IMR-90 (cell line): ENCODE measurements at places on chromosomes 16 and 17. TPM values are rescaled to one million over a fixed set of nuclear protein-coding genes. Genes with fewer than 3 reads are reported as not detected.
A peak's percentile ranks its signal among the peaks of the same experiment; 100 is the strongest.

The RHBDL3 gene
- polyA plus RNA-seq: 0.09 and 0.11 TPM in 2 replicates

The MMP25 gene
- 0.07 TPM in 2 replicates for polyA plus RNA-seq

DNA sequence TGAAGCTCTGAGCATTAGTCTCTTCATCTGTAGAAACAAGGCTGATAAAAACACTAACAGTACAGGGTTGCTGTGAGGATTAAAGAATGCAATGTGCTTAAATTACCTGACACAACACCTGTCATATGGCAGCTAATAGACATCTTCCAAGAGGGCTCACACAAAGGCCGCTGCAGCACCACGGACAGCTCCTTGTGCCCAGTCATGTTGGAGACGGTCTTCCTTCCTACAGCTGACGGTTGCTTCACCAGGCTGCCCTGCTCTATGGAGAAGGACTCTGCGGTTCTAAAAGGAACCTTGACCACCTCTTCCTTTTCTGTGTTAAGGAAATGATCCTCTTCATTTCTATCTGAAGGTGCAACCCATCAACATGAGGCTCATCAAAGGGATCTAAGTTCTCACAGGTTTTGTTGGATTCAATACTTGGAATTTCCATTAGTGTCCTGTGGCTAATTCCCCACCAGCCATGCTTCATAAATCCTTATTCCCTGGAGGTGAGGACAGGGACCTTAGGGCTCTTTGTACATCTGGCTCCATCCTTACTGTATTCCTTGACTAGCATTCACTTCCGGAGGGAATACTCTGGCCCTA, 138.9 kb upstream of the CES5A start:
- peak; percentile 12 for DNase-seq

GRCh38 chr17:50163843-50164696, 1.7 kb upstream of the SGCA start:
- DNase-seq: no peak

DNA sequence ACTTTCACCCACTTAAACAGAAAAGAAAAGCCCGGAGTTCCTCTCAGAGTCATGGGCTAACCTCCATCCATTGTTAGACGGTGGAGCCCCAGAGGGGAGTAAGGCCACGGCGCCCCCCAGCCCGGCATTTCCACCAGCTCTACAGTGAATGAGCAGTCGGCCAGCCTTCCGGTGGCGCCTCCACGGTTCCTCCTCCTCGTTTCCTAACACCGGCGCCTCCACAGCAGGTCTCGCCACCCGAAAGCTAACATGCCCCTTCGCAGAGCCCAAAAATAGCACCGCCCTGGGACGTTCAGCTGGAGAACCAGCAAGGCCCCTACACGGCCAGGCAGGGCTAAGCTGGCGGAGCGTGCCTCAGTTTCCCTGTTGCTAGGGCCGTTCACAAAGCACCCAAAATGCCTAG, 858 bp downstream of the MMD start:
- DNase-seq: no peak

DNA sequence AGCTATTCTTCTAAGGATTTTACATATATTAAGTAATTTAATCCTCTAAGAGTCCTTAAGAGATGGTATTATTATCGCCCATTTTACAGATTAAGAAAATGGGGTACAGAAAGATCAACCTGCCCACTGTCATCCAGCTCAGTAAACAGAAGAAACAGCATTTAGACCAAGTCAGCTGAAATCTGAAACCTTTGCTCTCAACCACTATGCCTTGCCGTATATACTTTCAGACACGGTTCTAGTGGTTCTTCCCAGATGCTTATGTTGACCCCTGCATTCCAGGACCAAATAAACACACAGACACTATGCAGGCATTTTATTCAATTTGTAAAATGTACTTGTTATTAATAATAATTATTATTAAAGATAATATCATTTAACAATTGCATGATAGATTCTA, 854.8 kb downstream of the KCNJ2 start:
- DNase-seq: peak; percentile 7

DNA sequence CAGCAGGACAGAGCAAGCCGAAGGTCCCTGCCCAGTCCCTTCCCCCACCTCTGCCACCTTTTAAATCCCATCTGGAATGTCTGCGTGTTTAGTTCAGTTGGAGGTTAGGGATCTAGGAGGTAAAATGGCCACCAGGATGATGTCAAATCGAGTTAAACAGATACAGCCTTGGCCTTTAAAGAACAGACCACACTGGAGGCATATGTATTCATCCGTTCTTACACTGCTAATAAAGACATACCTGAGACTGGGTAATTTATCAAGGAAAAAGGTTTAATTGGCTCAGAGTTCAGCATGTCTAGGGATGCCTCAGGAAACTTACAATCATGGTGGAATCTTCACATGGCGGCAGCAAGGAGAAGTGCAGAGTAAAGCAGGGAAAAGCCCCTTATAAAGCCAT, 167.8 kb upstream of the CACNG5 start:
- DNase-seq: no peak
